ENCODE measurements at places on chromosomes 6 and 20.

GRCh38 chr6:31270788-31271640, 878 bp downstream of the HLA-C start:
- DNase-seq, result peak; percentile 80

DNA sequence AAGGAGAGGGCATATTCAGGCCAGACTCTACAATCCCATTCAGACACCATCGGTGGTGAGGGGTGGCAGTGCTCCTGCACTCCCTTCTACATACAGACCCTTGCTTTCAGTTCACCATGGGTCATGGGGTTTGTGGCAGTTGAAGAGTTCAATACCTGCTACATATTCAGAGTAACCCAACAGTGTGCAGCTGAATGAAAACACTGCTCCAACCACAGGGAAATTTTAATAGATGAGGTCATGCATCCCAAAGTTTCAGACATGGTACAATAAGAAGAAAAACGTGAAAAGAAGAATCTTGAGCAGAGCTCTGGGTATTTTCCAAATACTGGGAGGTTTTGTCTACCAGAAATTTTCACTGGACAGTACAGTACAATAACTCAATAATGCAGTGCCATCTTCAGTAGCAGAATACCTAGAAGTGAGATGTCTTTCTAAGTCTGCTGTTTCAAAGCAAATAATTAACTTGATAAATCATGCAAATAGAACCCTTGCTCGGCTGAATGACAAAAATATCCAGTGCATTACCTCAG, 162.1 kb downstream of the PTPRK start:
- no peak for DNase-seq

DNA sequence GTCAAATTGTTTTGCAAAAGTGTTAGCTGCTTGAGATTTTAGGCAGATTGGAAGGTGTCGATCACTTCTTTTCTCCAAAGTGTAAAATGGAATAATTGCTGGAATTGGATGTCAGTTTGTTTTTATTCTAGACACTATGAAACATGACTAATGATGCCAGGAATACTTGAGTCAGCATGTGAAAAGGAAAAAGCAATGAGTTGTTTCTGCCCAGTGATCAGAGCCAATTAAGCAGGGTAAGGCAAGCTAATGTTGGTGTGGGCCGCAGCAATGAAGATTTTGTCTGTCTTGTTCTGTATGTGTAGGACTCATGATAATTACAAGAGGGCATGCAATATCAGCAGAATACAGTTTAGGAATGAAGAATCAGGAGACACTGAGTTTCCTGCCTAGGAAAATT, 110.3 kb downstream of the CARMIL1 start:
- no peak for DNase-seq

DNA sequence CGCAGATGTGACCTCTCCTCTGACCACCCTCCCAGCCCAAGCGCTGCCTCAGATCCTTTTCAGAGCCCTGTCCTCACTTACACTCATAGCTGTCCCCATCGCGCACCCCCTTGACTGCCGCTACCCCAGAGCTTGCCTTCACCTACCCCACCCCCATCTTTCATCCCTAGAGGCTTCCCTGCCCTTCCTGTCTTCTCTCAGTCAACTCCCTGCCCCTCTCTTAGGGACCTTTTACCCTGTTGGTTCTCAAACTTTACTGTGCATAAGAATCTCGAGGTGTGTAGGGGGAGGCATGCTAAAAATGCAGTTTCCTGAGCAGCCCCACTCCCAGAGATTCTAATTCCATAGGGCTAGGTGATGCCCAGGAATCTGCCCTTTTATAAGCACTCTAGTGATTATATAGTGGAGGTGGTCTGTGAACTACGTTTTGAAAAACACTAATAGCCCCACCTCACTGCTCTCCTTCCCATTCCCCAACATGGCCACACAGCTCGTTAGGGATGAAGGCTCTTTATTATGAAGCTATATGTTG, 725 bp downstream of the TM9SF4 start:
- no peak for DNase-seq

DNA sequence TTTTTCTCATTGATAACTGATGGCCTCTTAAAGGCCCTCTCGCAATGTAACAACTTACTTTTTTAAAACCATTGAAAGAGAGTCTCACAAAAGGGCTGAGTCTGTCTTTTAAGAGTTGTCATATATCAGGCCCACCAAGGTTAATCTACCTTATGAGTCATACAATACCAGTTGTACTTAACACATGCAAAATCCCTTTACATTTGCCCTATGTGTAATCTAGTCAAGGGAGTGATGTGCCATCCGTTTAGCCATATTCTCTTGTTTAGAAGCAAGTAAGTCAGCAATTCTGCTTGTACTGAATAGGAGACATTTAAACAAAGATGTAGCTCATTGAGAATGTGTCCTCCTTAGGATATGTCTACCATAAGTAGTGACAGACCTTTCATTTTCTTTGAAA, 143.7 kb downstream of the TENT5A start:
- DNase-seq, result no peak

DNA sequence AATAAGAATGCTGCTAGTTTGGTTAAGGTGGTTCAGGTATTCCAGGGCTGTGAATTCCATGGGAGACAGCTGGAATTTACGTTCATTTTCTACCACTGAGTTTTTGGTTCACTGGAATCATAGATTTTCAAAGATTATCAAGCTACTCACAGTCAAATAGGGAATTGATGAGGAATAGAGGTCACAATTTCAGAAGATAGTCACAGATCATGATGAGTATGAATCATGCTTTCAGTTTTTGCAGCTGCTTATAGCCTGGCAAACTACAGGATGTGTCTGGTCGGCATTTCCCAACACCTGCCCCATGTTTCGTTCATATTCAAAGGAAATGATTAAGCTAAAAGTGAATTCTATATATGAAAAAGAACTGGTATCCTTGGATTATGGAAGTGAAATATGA, 58.7 kb downstream of the BCKDHB start:
- DNase-seq, result peak; percentile 10

DNA sequence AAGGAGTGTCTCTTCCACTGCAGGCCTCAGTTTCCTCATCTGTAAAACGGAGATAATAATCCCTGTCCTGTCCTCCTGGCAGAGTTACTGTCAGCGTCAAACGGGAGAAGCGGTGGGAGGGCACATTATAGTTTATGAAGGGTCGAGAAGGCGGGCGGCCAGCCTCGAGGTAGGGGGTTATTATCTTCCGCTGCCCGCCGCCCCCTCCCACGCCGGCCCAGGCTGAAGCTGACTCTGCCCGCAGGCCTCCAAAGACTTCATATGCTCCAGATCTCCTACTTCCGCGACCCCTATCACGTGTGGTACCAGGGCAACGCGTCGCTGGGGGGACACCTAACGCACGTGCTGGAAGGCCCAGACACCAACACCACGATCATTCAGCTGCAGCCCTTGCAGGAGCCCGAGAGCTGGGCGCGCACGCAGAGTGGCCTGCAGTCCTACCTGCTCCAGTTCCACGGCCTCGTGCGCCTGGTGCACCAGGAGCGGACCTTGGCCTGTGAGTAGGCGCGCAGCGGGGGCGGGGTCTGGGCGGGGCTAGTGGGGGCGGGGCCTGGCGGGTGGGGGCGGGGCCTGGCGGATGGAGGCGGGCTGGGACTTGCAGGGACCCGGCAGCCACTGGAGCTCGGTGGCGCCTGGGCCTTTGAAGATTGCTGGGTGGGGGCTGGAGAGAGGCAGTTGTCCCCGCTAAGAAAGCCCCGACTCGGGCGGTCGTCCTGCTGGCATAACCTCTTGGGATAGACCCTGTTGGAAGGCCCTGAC, 2.8 kb downstream of the PROCR start:
- no peak for DNase-seq

- no peak for DNase-seq
Observed at GRCh38 chr6:25692472-25692871, 40.5 kb downstream of the SCGN start.

- DNase-seq, result no peak
Observed at GRCh38 chr20:38429301-38429700, 5.8 kb downstream of the SNHG17 start.

GRCh38 chr20:36543184-36544133, 2.1 kb downstream of the MYL9 start:
- DNase-seq, result no peak

DNA sequence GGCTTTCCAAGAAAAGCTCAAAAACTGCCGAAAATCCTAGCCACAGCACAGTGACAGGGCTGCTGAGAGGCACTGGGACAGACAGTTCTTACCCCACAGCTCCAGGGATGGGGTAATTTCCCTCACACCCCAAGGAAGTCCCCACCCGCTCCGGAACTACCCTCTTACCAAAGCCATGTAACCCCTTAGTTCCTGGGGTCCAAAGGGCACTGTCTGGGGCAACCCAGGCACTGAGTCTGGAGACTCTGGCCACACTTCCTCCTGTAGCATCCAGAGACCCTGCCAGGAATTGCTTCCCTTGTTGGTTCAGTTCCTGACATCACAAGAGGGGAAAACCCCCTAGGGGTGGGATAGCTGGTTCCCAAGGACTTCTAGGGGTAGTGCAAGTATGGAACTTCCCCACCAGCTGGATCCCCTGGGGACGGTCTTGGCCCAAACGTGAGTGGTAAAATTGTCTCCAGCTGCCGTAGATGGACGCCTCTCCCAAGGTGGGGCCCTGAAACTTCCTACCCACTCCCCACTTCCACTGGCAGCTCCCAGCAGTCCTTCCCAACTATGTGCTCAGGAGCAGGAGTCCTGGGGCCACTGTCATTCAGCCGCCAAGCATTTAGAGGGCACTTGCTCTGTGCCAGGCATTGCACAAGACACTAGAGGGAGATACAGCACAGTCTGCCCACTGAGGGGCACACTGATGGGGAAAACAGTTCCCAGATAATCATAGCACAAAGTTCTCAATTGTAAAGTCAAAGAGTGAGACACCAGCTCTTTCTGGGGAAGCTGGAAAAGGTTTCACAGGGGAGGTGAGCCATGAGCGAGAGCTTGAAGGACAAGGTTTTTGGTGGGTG, 17.2 kb upstream of the HCK start:
- DNase-seq, result no peak

DNA sequence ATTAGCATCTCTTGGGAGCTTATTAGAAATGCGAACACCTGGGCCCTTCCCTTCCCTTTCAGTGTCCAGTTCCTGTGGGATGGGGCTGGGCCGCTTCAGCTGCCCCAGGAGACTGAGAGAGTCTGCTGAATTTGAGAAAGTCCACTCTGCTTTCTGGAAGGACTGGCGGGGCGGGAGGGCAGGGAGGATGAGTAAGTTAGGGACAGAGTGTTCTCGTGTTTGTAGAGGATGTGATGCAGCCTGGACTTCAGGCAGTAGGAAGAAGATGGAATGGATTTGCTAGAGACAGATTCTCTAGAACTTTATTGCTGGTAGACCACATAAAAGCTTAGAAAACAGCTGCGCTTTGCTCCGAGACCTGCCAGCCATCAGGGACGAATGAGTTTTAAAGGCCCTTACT, 1.1 kb upstream of the TULP4 start:
- DNase-seq, result no peak

DNA sequence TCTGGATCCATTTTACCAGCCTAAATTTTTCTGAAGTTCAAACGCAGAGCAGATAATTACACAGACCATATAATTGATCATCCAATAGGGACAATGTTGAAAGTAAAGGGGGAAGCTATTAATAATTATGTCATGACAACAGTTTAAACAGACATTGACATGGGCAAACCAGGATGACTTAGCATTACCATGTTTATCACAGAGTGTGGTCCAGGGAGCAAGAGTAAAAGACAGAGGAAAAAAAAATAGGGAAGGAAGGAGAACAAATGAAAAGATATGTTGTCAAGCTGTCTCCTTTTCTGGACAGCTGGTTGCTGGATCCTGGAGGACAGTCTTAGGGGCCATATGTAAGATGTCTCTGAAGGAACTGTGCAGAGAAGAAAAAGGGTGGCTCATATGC, 69.4 kb upstream of the FBXL4 start:
- DNase-seq, result no peak

- DNase-seq, result no peak
Observed at GRCh38 chr6:54893818-54894217, 47.2 kb downstream of the FAM83B start.

DNA sequence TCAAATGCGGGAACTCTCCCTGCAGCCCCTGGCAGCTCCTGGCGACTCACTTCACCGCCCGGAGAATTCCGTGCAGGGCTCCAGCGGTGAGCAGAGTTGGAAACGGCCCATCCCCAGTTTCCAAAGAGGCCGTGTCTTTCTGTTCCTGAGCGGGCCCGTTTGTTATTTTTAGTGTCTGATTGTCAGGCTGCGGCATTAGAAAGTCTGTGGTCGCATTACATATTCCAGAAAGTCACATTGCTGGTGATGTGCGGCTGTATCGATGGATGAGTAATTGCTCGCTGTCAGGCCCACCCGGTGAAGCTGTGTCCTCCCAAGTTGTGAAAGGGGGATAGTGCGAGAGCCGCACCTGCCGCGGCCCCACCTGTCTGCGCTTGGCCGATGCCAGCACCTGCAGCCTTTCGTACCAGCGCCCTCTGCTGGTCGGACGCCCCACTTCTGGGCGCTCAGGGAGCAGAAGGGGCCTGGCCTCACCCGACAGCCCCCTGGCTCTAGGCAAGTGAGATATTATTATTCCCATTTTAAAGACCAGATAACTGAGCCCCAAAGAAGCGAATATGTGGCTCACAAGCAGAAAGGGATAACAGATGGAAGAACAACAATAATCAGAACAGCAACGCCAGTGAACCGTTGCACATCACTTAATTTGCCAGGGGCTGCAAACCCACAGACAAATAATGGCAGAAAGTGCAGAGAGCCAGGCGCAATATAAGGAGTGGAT, 244.9 kb downstream of the TSHZ2 start:
- DNase-seq, result peak; percentile 71

DNA sequence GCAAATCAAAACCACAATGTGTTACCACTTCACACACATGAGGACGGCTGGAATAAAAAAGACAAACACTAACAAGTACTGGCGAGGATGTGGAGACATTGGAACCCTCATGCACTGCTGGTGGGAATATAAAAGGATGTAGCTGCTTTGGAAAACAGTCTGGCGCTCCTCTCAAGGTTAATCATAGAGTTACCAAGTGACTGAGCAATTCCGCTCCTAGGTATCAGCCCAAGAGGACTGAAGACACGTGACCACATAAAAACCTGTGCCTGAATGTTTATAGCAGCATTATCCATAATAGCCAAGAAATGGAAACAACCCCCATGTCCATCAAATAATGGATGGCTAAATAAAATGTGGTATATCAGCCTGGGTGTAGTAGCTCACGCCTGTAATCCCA, 45.0 kb downstream of the VSTM2L start:
- DNase-seq, result no peak

DNA sequence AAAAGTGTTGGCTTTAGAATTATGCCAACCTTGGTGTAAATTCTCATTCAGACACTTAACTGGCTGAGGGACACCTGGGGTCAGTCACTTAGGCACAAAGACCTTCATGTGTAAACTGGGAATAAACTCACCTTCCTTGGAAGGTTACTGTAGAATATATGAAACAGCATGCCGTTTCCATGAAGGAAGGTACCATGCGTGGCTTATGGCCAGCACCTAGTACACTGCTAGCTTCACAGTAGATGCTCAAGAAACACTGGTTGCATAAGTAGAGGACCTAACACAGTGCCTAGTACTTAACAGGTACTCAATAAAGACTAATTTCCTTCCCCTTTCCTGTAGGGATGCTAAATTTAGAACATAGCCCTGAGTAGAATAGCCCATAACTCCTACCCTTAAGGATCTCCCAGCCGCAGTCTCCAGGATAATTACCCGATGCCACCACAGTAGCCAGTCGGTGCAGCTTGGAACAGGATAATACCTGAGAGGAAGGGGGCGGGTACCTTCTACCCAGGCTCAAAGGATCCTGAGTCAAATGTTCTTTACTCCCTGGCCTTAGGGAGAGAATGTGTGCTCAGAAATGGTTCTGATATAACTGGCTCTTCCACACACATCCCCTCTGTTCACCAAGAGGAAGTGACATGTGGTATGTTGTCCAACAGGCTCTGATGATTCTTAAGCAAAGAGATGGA, 3.6 kb downstream of the BCL2L1 start:
- DNase-seq, result no peak

GRCh38 chr6:26280407-26280806, 84.6 kb upstream of the BTN3A2 start:
- DNase-seq, result no peak
